COR-L47 (cell line): ENCODE measurements at places on chromosomes 4 and X.

DNA sequence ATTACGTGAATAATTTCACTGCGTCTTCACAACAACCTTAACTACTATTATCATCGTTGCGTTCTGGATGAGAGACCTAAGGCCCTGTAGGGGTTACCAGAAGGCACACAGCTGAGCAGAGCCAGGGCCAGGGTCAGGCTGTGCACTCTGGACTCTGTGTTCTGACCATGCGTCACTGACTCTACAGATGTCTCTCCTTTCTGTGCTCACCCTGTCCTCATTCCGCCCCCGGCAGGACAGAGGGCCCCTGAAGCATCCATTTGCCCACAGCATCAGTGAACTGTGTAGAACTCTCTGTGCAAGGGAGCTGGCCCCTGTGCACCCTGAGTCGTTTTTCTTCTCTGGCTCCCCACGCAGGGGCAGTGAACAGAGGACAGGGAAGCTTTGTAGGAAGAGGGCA, 21.3 kb downstream of the GPKOW start:
- DNase-seq = no peak

GRCh38 chrX:15860921-15861320, 6.3 kb upstream of the AP1S2 start:
- no peak for DNase-seq

GRCh38 chr4:7806338-7807090, 133.1 kb downstream of the AFAP1 start:
- no peak for DNase-seq

DNA sequence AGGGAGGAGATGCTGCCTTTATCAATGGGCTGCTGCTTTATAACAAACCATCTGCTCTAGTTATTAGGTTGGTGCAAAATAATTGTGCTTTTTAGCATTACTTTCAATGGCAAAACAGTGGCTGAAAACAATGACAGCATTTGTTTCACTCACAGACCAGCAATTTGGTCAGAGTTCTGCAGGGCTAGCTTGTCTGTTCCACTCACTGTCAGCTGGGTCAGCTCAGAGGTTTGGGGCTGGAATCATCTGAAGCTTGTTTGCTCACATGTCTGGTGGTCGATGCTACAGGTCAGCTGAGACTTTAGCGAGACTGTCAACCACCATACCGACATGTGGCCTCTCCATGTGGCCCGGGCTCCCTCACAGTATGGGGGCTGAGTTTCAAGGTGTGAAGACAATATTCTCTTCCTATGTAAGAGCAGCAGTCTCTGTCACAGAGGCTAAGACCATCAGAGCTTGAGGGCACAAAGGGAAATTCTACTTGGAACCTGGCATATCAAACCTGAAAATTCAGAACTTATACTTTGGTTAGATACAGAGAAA, 81.3 kb upstream of the LIMCH1 start:
- no peak for DNase-seq

GRCh38 chrX:11210415-11210801, 82.8 kb upstream of the AMELX start:
- no peak for DNase-seq

DNA sequence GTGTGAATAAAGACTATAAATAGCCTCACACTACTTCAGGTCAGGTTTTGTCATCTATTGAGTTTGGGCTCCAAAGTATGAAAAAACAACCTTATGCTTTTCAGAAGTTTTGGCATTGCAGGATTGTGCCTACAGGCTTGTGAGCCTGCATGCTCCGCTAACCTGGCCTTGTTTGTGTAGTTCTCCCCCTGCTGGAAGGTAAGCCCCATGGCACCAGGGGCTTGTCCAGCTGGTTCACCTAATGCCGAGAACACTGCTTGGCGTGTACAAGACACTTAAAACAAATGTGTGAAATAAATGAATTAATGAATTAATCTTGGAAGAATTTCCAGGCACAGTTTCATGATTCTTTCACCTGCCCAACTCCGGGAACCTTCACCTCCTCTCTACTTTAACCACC, 1.8 kb upstream of the HSD17B10 start:
- DNase-seq = peak; percentile 54

DNA sequence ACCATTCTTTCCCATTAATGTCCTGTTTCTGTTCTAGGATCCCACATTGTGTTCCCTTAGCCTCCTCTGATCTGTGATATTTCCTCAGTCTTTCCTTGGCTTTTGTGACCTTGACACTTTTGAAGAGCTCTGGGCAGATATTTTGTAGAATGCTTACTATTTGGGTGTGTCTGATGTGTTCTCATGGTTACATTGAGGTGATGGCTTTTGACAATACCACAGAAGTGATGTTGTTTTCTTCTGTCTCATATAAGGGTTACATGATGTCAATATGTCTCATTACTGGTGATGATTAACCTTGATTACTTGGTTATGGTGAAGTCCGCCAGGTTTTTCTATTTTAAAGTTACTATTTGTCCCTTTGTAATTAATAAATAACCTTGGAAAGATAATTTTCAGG, 183.7 kb downstream of the SOWAHB start:
- no peak for DNase-seq

GRCh38 chrX:50157545-50158135, 43.2 kb downstream of the AKAP4 start:
- no peak for DNase-seq

- DNase-seq = no peak
These were observed 5.2 kb downstream of the ALB start for GRCh38 chr4:73409012-73409862.

GRCh38 chr4:182380771-182381181, 137.6 kb downstream of the TENM3 start:
- DNase-seq = no peak

DNA sequence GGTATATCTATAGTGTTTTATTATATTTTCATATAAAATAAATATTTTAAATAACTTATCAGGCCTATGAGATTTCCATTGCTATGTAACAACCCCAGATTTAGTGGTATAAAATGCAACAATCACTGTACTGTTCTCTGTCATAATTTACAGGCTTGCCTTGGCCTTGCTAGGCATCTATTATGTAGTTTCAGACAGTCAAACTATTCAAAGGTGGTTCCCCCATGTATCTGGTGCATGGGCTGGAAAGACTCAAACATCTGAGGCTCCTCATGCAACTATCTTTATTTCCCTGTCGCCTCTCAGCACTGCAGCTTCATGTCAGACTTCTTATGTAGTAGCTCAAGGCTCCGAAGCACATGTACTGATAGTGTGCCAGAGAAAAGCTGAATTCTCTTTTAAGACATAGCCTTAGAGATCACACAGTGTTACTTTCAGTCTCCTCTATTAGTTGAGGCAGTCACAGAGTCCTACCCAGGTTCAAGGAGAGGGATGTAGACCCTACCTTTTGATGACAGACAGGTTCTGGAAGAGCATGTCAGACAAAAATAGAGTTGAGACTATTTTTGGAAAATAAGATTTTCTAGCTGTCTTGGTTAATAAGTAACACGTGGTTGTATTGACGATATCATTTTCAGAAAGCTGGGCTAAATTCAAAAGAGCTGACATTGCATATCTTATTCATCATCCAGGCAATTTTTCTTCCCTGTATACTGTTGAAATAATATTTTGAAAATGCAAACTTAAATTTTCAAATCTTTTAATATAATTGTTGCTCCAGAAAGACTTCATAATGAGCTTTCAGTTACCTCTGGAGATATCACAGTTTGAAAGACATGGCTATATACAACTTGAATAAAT, 19.4 kb downstream of the MTTP start:
- DNase-seq = no peak

- DNase-seq = no peak
These were observed 518 bp downstream of the TACR3 start for GRCh38 chr4:103719105-103719829.
